GM12878 (cell line): ENCODE measurements at places on chromosomes 2 and 18.

- no peak for DNase-seq
Measured at GRCh38 chr18:58520969-58521368, 107.9 kb downstream of the ALPK2 start.

DNA sequence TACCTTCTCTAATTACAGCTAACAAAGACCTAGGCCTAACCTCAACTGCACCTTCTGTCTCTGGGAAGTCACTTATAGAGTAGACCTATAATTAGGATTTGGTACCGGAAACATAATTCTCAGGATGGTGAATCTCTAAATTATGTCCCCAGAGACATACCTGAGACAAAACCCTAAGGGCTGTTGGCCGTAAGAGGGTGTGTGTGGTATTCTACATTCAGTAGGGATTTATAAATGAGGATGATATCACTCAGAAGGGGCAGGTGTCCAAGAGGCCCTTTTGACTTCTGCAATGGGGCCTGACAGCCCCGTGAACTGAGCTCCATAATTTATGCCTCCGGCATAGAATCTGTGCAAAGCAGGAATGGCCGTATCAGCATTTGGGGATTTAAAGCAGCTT, 13.5 kb upstream of the DARS1 start:
- no peak for DNase-seq

- no peak for DNase-seq
Measured at GRCh38 chr2:98734823-98735260, 3.9 kb upstream of the MGAT4A start.

- no peak for DNase-seq
Measured at GRCh38 chr2:136359121-136359965, 241.4 kb upstream of the CXCR4 start.

DNA sequence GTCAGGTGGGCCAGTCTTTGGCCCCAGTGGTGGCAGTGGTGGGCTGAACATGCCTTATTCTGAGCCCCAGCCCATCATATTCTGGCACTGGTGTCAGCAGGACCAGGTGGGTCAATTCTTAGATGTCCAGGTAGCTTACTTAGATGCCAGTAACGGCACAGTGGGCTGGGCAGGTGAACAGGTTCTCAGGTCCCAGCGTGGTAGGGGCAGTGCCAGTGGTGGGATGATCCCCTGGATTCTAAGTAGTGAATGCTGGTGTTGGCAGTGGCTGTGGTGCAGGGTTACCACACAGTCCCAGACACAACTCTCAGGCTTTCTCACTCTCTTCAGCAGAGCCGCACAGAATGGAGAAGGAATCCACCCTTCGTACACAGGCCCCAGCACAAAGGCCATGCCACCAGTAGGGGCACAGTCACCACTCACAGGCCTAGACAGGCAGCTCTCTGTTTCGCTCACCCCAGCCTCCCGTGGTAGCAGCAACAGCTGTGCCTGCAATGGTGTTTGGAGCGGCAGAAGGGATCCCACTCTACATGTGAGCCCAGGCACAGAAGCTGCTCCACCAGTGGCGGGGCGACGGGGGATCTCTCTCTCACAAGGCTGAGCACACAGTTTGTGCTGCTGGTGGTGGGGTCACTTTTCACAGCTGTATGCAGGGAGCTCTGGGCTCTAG, 97.3 kb downstream of the ANKRD12 start:
- DNase-seq: no peak

- no peak for DNase-seq
Measured at GRCh38 chr18:64518191-64518590, 369.3 kb upstream of the LINC00305 start.

- no peak for DNase-seq
Measured at GRCh38 chr2:96413323-96413722, 77.8 kb downstream of the NCAPH start.

GRCh38 chr2:168738062-168738461, 64.4 kb upstream of the NOSTRIN start:
- DNase-seq: no peak

DNA sequence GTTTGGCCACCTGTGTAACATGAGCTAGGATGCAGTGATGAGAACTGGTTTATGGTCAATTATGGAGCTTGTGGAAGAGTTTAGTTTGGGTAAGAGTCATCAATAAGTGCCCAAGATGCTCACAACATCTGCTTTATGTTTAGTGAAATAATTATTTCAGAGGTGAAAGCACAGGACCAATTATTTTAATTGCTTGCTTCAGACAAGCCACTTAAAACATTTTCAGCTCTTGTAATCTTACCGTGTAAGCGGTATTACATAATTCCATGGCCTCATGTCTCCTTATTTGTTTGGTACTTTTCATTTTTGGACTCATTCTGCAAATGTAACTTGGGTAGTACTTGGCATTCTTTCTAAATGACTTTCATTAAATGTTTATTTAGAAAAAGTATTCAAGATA, 5.4 kb downstream of the B3GNT2 start:
- no peak for DNase-seq
